ENCODE measurements at places on chromosomes 5 and 9.

GRCh38 chr5:170288551-170288950, 9.0 kb downstream of the LCP2 start:
- DNase-seq: no peak

GRCh38 chr5:68777135-68777534, 316.7 kb upstream of the SLC30A5 start:
- DNase-seq: no peak

- DNase-seq: no peak
These were observed 35.1 kb upstream of the ZCCHC7 start for GRCh38 chr9:37085233-37085632.

GRCh38 chr5:18553269-18553668, 919.0 kb downstream of the TAF11L14 start:
- no peak for DNase-seq

GRCh38 chr5:1565737-1566734, 42.3 kb upstream of the LPCAT1 start:
- DNase-seq: no peak

DNA sequence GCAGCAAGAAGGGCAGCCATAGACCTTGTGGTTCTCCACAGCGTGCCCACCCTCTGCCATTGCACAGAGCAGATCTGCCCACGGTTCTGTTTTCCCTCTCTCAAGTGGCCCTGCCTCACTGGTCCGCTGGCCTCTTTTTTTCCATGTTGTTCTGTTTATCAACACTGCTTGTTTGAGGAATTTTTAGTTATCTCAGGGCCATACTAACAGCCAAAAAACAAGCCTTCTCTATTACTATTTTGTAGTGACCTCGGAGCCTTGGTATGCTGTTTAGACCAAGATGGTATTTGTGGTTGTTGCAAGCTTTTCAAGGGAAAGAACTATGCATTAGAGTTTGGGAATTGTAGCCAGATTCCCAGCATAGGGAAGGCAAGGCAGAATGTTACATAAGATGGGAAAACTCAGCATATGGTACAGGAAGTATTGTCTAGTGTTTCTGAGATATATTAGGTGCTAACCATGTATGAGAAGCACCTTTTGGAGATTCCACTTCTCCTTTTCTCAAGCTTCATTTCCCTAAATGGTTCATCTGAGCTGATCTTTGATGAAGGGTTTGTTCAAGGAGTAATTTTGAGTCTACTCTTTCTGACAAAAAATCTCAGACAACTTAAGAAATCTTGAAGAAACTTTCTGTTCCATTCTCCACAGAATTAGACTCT, 54.3 kb downstream of the NUP214 start:
- no peak for DNase-seq

DNA sequence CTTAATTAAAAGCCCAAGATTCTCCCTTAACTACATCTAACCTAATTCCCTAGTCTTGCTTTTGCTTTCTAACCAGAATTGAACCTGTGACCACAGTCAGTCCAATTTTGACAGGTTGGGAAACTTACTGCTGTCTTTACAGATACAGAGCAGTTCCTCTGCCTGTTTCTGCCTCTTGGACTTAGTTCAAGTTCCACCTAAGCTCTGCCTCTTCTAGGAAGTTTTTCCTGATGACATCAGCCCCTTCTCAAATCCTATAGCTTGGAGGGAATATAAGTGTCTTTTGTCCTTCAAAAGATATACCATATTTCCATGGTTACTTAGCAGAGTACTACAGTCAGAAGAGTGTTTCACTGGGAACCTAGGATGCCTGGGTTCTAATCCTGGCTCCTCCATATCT, 31.7 kb downstream of the BRINP1 start:
- DNase-seq: no peak

DNA sequence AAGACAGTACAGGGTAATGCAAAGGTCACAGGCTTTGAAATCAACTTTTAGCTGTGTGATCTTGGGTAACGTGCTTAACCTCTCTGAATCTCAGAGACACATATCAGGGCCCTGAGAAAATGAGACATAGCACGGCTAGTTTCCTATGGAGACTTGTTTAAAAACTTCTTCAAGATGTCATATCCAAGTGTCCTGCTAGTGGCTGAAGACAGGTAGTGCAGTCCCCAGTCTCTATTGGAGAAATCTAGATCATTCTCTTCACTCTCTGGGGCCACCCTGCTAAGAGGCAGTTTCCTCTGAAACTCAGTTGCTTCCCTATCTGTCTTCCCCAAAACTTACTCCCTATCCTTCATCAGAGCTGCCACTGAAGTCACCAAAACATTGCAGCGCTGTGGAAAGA, 30.3 kb upstream of the GRXCR2 start:
- DNase-seq: no peak

GRCh38 chr5:75648712-75649111, 37.5 kb downstream of the ANKDD1B start:
- no peak for DNase-seq

DNA sequence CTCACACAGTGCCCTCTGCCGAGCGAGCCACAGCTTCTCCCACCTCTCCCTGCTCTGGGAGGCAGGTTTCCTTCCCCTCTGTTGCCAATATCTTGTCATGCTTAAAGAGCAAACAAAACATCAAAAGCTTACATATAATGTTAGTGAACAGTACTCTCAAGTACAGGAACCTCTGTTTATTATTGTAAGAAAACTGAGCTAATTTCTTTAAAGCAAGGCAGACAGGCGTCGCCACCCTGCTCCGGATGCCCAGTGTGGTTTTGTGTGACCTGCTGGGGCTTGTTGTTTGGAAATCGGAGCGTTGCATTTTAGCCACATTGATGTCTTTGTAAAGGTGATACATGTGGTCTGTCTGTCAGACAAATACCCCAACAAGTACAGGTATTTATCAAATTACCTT, 401.4 kb upstream of the IRX1 start:
- DNase-seq: no peak

GRCh38 chr9:76738402-76738801, 25.8 kb upstream of the PCA3 start:
- no peak for DNase-seq

DNA sequence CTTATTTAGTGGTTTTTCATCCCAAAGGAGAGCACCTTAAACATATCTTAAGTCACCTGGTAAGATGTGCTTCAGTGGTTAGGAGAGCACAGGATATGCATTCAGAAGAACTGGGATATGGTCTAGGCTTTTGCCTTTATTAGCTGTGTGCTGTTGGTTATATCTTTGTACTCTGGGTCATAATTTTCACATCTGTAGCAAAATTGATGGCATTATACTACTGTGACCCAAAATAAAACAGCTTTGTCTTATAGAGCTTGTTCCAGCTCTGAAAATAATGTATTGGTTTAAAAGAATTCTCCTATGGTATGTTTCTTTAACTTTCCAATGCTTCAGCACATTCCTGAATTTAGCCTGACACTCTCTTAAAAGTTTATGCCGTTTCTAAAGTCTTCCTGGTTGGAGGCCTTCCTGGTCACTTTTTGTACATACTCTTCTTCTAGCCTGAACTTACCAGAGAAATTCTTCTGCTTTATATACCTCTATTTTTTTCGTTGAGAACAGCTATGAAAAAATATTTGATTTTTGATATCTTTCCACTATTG, 337.1 kb upstream of the MPDZ start:
- no peak for DNase-seq

DNA sequence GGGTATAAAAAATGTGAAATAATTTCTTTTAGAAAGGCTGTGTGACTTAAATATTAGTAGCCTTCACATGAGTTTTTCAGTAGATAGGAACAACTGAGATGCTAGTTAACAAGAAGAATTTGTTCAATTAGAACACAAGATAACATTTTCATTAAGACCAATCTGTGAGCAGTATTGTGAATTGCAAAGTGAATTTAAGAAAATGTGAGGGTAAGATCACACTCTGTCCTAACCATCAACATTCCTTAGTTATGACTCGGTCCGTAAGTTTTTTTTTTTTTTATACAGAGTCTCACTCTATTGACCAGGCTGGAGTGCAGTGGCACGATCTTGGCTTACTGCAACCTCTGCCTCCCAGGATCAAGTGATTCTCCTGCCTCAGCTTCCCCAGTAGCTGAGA, 180.2 kb upstream of the EGFLAM start:
- DNase-seq: no peak

GRCh38 chr5:123719004-123719403, 207.0 kb downstream of the CSNK1G3 start:
- no peak for DNase-seq

DNA sequence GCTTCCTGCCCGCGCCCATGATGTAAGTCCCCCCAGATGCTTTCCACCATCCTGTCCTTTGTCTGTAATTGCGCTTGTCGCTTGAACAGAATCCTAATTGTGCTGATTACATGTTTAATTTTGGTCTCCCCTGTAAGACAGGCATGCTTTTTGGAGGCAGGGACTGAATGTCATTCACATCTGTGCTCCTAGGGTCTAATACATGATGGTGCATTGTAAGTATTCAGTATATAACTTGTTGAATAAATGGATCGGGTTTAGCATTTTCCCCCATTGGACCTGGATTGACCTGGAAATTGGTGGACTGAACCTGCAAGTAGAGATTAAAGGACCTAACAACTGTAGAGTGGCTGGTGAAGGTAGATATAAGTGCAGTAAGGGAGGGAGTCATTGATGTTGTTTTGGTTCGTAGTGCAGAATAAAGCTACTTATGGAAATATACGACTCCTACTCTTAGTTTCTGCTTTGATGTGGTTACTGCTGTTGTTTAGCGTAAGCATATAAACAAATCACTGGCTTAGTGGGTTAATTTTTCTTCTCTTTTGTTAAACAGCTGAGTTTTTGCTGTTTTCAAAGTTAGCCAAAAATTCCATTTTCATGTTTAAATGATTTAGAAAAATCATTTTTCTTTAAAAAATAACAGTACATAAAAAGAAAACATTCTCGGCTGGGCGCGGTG, 57.3 kb downstream of the TRIO start:
- no peak for DNase-seq

DNA sequence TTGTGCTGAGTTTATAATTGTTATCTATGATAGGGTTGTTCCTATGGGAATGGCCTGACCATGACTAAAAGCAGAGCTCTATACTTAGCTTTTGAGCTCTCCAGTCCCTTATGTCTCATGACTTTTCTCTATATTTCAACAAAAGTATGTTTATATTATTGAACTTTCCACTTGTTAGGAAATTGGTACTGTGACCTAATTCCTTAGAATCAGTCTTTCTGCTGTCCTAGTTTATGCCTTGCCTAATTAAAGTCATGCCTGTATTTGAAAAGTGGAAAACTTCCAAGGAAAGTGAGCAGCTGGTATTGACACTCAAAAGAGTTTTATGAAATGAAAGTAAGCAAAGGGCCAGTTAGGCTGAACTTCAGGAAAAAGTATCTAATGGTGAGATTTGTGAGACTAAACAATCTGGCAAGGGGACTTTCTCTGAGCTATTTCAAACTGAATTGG, 68.6 kb downstream of the XRCC4 start:
- DNase-seq: no peak

DNA sequence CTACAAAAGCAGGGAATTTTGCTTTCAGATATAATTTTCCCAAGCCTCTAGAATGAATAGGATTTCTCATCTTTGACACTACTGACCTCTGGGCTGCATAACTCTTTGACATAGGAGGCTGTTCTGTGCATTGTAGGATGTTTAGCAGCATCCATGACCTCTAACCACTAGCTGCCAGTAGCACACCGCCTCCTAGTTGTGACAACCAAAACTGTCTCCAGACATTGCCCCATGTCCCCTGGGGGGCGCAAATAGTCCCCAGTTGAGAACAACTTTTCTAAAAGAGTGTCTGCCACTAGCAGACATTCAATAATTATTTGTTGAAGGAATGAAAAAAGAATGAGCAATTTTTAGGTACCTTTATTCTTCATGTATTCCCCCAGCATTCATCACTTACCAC, 51.8 kb downstream of the POU4F3 start:
- DNase-seq: no peak

DNA sequence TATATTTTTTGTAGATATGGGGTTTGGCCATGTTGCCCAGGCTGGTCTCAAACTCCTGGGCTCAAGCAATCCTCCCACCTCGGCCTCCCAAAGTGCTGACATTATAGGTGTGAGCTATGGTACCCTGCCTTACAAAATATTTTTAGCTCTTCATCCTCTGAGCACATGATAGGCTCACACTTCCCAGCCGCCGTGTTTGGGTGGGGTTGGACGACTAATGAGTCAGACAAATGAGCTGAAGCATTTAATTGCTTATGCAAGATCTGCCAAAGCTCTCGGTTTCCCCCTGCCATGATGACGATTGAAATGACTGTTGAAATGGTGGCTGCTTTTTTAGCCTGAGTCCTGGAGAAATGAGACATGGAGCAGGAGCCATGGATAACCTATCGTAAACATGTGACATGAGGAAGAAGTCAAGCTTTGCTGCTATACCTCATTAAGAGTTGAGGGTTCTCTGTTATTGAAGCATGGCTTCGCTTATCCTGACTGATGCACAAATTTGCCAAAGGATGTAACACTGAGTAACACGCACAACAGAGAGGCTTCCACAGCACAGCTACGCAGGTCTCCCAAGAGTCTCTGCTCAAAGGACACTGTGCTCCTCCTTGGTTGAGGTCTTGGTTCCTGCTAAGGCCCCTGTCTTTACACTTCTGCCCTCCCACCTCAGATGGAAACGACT, 48.2 kb upstream of the GFPT2 start:
- DNase-seq: no peak

- no peak for DNase-seq
These were observed 200.1 kb upstream of the TBC1D2 start for GRCh38 chr9:98455256-98456155.

- no peak for DNase-seq
These were observed 115.3 kb upstream of the IRX2 start for GRCh38 chr5:2866662-2867372.

DNA sequence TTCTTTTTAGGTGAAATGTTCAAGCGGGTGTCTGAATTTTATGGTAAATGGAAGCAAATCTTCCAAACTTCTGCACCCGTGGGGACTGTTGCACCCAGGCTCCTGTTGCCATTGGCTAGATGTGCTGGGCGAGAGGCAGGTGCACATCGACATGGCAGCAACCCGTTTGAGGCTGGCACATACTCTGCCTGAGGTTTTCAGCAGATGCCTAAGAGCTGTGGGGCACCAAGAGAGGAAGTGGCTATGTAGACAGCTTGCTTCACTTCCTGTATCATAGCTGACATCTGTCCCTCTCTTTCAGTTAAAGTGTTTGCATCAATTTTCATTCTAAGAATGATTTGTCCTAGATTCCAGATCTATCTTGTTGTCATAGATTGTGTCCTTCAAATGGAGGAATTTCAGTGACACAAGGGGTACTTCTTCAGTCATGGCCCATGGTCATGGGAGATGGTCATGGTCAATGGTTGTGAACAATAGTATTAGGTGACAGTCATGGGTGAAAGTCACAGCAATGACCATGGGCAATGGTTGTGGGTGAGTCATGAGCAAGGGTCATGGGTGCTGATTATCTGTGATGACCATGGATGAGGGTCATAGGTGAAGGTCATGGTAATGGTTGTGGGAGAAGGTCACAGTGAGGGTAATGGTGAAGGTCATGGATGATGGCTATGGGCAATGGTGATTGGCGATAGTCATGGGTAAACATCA, 115.1 kb upstream of the IRX4 start:
- DNase-seq: no peak

- DNase-seq: no peak
These were observed 66.0 kb upstream of the PPARGC1B start for GRCh38 chr5:149664083-149664482.

- DNase-seq: no peak
These were observed 210.8 kb downstream of the FGF10 start for GRCh38 chr5:44178414-44178813.
